ENCODE measurements at places on chromosomes 16 and 17. TPM values are rescaled to one million over a fixed set of nuclear protein-coding genes. Genes with fewer than 3 reads are reported as not detected.

The CNGB1 gene
- total RNA-seq = not detected

The CTRL gene
- total RNA-seq = 2.0 TPM

The CTDNEP1 gene
- total RNA-seq = 132 TPM

The GDE1 gene
- 135 TPM for total RNA-seq

The KDM6B gene
- 19.9 TPM for total RNA-seq

The CES5A gene
- total RNA-seq = not detected

The TNFRSF13B gene
- not detected for total RNA-seq

The PIGQ gene
- total RNA-seq = 83.5 TPM

The KRTAP2-2 gene
- total RNA-seq = not detected

The SLC6A2 gene
- 0.10 TPM for total RNA-seq

The UTS2R gene
- 0.39 TPM for total RNA-seq

- DNase-seq = no peak
Measured at GRCh38 chr17:82126556-82127314, 28.7 kb upstream of the FASN start.

GRCh38 chr16:23062524-23062923 is 86.7 kb downstream of the USP31 start:
- DNase-seq = no peak

DNA sequence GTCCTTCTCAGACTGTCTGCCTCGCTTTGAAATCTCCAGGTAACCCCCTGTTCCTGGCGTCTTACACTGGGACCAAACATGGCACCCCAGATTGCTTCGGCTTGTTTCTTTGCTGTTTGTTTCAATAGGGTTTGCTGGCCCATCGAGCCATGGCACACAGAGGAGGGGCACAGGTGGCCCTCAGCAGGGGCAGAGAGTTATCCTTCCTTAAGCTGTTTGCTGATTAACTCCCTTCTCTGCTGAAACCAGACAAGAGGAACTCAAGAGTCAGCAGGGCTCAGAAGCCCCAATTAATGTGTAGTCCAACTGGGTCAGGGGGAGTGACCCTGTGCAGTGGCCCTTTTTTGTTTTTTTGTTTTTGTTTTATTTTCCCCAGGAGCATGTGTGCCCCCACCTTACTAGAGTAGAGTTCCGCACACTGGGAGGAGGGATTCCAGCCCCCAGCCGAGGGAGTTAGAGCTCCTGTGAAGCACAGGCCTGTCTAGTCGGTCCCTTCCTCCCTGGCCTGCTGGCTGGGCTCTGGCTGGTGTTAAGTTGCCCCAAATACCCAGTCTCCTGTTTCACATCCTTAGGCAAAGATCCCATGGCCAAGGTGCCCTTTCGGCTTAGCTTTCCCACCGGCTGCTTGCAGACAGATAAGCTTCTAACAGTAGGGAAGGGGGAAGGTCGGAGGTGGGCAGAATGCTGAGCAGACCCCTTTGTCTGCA is 39.3 kb downstream of the YPEL2 start:
- DNase-seq = no peak

DNA sequence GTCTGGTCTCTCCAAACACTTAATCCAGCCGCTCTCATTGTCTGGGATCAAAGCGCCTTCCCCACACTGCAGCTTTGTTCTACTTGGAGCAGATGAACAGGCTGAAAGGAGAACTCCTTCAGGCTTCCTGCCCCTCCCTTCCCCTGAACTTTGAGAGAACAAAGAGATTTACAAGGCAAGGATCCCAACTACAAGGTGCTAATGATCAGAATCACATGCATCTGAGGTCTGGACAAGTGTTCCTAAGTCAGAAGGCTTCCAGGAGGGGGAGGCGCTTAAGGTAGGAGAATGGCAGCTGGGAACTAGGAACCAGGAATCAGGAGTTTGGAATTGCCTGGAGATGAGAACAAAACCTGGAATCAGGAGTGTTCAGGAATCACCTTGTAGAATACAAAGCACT is 606.3 kb upstream of the CDH11 start:
- no peak for DNase-seq

- no peak for DNase-seq
Measured at GRCh38 chr17:81710514-81711308, 1.4 kb upstream of the SLC25A10 start.

GRCh38 chr17:67011527-67012175 is 32.7 kb upstream of the CACNG1 start:
- DNase-seq = no peak

- peak; percentile 54 for DNase-seq
Measured at GRCh38 chr16:6643080-6643686, 689.5 kb upstream of the RBFOX1 start.

GRCh38 chr16:11515540-11516430 is 70.9 kb downstream of the LITAF start:
- DNase-seq = no peak

- DNase-seq = no peak
Measured at GRCh38 chr17:29972277-29972676, 30.8 kb downstream of the EFCAB5 start.

- no peak for DNase-seq
Measured at GRCh38 chr17:40312893-40313667, 4.1 kb downstream of the RARA start.

DNA sequence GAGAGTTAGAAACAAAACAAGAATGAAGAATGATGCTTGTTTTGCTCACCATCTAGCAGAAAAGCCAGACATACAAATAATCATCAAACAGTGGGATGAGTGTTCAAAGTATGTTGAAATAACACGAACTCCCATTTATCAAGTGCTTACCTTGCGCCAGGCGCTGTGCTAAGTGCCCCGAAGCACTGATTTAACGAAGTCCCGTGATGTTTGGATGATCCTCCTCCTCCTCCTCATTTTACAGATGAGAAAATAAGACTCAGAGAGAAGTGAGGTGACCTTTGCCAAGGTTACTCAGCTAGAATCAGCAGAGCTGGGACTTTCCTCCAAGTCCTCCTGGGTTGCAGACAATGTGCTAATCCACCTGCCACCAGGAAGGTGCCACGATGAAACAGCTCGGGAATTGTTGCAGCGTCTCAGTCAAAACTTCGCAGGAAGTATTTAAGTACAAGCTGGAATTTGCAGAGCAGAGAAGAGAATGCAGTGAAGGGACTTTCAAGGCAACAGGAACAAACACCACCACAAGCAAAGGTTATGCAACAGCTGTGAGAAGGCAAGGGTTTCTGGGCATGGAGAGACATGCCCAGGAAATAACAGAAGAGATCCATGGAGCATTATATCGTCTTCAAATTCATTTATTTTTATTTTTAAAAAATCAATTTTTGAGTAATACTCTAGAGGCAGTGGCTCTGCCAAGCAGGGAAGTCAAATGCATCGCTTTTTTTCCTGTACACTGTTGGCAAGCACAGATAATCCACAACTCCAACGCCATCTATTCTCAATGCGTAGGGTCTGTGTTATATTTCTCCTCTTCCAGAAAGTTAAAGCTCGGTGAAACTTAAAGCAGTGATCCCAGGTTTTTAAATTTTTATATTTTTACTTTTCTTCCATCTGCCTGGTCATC is 11.1 kb downstream of the PRCD start:
- no peak for DNase-seq

DNA sequence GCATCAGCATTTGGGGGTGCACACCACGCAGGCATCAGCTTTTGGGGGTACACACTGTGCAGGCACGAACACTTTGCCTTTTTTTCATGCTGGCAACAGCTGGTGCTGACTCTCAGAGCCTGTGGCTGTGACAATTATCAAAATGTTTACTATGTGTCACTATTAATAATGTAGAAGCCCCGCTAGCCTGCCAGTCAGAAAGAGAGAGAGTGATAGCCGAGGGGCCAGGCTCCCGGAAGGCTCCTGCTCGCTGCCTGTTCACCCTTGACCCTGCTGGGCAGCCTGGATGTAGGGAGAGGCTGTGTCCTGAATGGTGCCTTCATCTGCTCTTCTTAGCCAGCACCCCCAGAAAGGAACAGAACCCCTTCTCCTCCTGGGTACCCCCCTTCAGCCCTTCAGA is 61.9 kb downstream of the SDK2 start:
- DNase-seq = no peak

GRCh38 chr17:29195465-29196081 is 15.4 kb upstream of the MYO18A start:
- DNase-seq = no peak

DNA sequence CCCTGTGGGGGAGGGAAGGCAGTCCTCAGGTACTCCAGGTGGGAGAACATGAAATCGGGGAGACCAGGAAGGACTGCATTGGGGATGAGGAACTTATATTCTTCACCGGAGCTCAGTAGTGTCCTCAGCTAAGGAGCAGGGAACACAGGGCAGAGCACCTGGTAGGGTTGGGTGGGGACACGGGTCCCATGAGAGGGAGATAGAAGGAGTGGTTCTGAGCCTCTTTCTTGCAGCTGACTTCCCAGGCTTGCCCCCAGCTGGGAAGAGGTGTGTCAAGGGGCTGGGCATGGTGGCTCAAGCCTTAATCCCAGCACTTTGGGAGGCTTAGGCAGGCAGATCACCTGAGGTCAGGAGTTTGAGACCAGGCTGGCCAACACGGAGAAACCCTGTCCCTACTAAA is 2.1 kb downstream of the FHOD1 start:
- no peak for DNase-seq

DNA sequence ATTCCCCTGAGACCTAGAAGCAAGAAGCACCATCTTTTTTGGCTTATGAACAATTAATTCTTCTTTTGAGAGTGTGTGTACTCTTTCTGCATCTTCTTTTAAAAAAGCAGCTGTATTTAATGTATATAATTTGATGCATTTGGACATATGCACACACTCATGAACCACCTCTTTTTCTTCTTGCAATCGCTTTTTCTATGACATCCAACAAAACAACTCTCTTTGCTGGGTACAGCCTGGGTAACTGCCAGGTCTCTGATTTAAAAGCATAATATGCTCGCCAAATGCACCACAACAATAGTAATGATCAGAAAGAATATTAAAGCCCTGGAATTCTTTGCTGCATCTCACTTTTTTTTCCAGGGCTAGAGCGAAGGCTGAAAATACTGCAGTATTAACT is 97.3 kb downstream of the HAPSTR1 start:
- DNase-seq = no peak

GRCh38 chr16:89491238-89491869 is 993 bp upstream of the ANKRD11 start:
- no peak for DNase-seq

GRCh38 chr17:67479148-67479547 is 102.1 kb downstream of the PITPNC1 start:
- no peak for DNase-seq

GRCh38 chr16:55010492-55011160 is 80.0 kb downstream of the IRX5 start:
- no peak for DNase-seq

GRCh38 chr17:2336215-2336851 is at the start of gene TSR1:
TSS of gene TSR1 (minus strand) at chr17:2336457. CDS start at chr17:2336427, 30 bp downstream.
- DNase-seq = peak; percentile 52

DNA sequence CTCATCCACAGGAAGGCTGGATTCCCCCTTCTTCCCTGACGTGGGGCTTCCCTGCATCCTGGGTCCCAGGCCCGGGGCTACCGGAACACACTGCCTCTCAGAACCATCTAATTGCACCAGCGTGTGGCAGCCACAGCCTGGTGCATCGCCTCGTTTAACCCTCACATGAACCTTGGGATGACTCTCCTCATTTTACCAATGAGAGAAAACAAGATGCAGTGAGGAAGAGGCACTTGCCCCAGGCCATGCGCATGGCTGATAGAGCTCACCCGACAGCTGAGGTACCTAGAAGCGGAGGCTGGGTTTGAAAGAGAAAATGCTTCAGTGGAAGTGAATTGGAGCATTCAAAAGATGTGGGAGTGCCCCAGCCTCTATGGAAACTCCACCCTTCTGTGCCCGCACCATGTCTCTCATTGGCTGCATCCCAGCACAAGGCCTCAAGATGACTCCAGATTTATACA is 162.3 kb downstream of the KATNIP start:
- DNase-seq = no peak

GRCh38 chr16:51168755-51169154 is 17.7 kb upstream of the SALL1 start:
- DNase-seq = no peak

DNA sequence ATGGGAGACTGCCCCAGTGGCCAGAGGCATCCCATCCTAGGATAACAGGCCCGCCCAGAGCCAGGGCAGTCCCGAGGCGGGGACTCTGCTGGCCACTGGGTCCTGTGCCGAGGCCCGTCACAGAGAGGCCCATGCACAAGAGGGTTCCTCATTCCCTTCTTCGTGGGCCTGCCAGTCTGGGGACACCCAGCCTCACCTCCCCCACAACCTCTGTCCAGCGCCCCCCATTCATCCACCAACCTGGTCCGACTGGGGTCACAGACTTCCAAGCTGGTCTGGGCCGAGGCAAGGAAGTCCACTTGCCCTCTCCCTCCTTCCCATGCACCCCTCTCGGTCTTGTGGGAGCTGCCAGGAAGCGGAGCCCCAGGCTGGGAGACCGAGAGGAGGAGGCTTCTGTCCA is 94.2 kb upstream of the PLCG2 start:
- DNase-seq = no peak

- DNase-seq = no peak
Measured at GRCh38 chr17:28554565-28554964, 2.1 kb upstream of the UNC119 start.

DNA sequence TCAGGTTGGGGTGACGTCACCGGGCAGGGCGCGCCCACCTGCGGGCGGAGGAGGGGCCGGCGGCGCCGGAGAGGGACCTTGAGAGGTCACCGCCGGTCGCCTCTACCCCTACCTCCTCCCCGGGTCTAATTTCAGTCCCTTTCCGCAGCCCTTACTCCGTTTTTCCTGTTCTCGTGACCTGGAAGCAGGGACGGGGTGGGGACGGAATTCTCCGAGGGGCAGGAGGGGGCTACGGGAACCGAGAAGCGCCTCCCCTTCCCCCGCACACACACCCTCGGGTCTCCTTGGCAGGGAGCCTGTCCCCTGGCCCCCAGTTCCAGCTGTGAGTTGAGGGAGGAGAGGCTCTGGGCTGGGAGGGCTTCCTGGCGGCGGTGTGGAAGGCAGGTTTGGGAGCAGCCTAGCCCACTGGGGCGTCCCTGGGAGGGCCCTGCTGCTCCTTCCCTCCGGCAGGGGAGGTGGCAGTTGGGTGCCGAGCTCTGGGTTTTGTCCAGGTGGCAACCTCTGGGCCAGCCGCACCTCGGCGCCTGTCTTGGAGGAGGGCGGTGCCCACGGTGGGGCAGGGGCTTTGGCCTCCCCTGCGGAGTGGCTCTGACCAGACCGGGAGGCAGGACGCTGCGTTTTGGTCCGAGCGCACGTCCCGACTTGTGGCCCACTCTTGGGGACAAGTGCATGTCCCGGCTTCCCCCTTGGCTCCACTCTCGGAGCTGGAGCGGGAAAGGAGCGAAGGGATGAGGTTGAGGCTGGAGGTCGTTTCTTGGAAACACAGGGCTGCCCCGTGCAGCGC is 773 bp downstream of the SYNGR3 start:
- no peak for DNase-seq

GRCh38 chr17:50420419-50421112 is 5.5 kb upstream of the ACSF2 start:
- DNase-seq = no peak

DNA sequence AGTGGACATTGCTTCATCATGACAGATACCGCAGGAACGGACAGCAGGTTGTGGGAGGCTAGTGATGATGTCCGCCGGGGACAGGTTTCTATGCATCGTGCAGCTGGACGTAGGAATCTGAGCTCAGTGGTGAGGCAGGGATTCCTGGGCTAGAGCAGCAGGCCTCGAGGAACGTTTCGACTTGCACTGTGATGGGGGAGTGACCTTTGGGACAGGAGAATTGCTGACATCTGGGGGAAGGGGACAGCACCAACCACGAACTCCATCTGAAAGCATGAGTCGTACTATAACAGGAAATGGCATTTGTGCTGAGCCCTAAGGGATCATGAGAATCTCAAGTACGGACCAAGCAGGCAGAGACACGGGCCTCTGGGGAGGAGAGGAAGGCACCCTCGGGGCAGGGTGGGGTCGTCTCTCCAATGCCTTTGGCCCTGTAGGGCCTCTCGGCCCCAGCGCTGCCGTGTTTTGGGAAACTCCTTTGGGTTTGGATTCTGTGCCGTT is 65.8 kb upstream of the ENDOV start:
- DNase-seq = no peak

- DNase-seq = no peak
Measured at GRCh38 chr16:84828322-84828721, 8.5 kb downstream of the CRISPLD2 start.

Data from Panc1 (cell line).